Body of pancreas (tissue), 4 donors: ENCODE measurements at places on chromosomes 11 and 22. TPM values are rescaled to one million over a fixed set of nuclear protein-coding genes. Genes with fewer than 3 reads are reported as not detected.
A peak's percentile ranks its signal among the peaks of the same experiment; 100 is the strongest.

Gene ME3
- 20.8 TPM for total RNA-seq

Gene LIMK2
- 79.8 TPM for total RNA-seq

DNA sequence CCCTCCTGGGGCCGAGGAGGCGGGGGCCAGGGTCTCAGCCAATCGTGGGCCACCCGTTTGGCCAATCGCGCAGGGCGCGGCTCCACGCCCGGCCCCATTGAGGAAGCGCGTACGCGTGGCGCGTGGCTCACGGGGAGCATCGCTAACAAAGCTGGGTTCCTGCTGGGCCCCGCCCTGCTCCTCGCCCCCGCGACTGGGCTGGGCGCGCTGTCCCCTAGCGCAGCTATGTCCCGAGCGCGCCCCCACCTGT, 614 bp upstream of the ASCL2 start:
- no peak for DNase-seq

GRCh38 chr11:120952461-120953434, 71.2 kb upstream of the TBCEL start:
- peak; percentile 75 for DNase-seq

DNA sequence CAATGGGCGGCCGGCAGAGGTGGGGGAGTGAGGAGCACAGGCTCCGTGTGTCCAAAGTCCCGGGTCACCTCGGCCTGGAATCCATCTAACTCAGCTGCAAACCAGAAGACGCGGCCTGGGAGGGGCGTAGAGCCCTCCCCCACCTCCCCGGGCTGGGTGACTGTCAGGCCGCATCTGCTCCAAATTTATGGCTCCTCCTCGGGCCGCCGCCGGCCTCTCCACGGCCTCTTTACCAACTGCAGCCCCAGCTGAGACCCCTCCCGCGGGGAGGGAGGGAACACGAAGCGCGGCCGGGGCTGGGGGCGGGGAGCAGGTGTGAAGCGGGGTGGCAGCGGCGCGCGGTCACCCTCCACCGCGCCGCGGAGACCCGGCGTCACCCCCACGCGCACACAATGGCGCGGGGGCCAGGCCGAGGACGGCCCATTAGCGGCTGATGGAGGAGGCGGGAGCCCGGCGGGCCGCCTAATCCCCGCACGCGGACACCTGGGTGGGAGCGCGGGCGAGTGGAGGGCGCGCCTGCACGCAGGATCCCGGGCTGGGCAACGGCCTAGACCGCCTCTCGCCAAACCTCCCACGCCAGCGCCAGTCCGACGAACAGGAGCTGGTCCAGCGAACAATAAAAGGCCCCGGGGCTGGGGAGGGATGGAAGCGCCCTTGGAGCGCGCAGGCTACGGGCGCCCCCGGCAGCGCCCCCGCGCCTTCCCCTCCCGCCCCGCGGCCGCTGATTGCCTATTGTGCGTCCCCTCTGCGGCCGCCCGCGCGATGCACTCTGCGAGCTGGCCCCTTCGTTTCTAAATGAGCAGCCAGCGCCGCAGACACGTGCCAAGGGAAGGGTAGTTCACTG, 25.9 kb upstream of the ROBO3 start:
- DNase-seq: no peak

DNA sequence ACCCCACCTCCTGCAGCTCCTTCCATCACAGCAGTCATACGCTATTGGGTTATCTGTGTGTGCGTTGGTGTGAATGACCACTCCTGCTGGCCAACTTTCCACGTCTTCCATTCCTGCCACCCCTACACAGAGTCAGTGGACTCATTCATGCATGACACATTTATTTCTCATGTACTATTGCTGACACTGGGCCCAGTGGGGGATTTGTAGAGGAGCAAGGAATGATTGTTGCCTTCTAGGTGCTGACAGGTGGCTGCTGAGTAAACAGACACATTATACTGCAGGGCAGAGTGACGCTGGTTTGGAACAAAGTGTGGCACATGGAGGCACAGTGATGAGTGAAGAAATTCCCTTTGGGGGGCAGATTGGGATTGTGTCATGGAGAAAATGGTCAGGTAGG, 113.9 kb downstream of the CCDC81 start:
- DNase-seq: no peak

Gene HEPHL1
- not detected for total RNA-seq

DNA sequence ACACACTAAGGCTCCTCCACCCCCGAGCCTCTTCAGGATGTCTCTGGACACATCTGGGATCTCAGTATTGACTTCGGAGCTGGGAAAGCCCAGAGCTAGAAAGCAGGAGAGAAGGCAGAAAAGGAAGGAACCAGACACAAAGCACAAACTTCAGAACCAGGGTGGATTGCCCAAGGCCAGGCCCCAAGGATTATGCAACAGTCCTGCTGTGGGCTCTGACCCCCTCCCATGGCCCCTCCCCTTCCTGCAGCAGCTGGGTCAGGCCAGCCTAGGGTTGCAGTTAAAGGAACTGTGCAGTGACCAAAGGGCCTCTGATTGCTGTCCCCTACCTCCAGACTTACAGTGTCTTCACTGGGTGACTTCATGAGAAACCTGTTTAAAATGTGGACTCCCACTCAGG, 5.3 kb downstream of the KCNE3 start:
- DNase-seq: peak; percentile 92

DNA sequence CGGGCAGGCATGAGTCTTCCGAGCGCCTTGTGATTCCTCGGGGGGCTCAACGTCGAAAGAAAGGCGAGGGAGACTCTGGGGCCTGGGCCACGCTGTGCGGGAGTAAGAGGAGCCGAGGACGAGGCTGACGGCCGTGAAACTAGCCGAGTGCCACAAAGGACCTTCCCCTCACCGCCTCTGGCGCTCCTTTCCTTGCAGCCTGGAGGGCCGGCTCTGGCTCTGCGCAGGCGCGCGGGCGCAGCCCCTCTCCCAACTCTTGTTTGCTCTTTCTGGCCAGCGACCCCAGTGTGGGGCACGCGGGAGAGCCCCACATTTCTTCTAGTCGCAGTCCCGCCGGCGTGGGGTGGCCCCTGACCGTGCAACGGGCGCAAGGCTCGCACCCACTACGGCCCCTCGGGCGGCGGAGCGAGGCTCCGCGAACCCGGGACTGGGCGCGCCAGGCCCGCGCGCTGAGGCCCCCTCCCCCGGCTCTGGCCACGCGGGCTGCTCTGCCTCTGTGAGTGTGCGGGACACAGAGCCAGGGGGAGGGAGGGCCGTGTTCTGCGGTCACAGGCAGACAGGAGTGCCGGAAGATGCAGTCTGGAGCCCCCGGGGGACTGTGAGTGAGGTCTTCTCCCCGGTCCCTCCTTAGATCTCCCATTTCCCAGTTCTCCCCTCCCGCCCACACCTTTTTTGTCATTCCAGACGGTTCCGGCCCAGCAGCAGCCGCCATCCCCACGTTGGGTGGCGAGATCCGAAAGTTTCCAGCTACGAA, 1.0 kb upstream of the TOB2 start:
- DNase-seq: peak; percentile 77

Gene MS4A1
- not detected for total RNA-seq

GRCh38 chr11:65456418-65456817, 33.8 kb downstream of the NEAT1 start:
- DNase-seq: no peak
